ENCODE measurements at places on chromosomes 7 and 10.

DNA sequence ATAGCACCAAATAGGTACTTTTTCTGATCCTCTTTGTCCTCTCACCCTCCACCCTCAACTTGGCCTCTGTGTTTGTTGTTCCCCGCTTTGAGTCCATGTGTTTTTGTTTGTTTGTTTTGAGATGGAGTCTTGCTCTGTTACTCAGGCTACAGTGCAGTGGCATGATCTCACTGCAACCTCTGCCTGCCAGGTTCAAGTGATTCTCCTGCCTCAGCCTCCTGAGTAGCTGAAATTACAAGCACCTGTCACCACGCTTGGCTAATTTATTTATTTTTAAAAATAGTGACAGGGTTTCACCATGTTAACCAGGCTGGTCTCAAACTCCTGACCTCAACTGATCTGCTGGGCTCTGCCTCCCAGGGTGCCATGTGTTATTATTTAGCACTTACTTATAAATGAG is 5.3 kb downstream of the ZNF273 start:
- no peak for DNase-seq

GRCh38 chr7:70241536-70242175 is 643.4 kb downstream of the AUTS2 start:
- no peak for DNase-seq

GRCh38 chr7:148935451-148935850 is 51.4 kb upstream of the EZH2 start:
- DNase-seq = no peak

DNA sequence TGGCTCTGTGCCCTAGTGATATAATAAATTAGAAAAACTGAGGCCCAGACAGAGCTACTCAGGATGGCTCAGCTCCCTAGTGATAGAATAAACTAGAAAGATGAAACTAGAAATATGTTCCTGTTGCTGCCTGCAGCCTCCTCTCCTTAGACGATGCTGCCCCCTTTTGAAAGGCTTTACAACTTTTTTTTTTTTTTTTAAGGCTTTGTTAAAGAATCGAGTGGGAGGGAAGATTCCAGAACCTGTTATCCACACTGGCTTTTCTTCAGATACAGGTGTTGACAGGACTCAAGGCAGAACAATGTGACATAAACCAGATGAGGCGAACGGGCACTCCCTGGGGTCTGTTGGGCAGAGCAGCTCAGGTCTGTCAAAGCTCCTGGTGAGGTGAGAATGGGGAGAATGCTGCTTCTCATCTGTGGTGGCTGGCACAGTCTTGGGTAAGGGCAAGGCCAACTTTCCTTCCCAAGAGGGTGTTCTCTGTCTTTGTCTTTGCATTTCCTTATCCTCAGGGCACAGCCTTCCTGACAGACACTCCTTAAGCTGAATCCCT is 175.1 kb downstream of the COBL start:
- peak; percentile 48 for DNase-seq

- DNase-seq = peak; percentile 79
Observed at GRCh38 chr10:46228563-46229071, 58.2 kb upstream of the ANTXRL start.

DNA sequence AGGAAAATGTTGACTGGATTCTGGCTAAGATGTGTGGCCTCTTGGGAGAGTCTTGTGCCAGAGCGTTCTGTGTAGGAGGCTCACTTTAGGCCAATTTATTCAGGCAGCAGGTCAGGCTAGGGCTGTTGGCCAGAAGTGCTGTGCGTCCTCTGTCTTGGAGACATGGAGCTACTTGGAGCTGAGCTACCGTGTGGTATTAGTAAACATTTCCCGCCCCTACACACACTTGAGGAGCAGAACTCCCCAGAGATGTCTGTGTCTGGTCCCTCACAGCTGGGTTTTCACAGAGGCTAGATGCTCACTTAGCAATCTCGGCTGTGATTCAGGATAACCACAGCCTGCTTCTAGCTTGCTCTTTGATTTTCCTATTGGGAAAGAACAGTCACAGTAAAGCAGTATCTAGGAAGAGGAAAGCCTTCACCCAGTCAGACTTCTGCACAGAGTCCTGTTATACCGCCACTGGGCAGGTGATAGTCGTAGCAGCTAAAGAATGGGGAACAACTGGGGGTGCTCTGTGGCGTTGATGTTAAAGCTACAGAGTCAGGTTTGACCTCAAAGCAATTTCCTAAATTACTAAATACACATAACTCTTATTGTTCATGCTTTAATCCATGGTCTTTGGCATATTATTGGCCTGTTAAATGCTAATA is 86.7 kb downstream of the MDFIC start:
- DNase-seq = no peak
